ENCODE measurements at places on chromosomes 12 and 14. TPM values are rescaled to one million over a fixed set of nuclear protein-coding genes. Genes with fewer than 3 reads are reported as not detected.

AMIGO2 gene
- 32.1 TPM for total RNA-seq

GRCh38 chr14:106790189-106791036 is 1264.0 kb downstream of the TMEM121 start:
- no peak for DNase-seq

HCAR3 gene
- total RNA-seq, result 0.41 TPM

RPL10L gene
- not detected for total RNA-seq

DNA sequence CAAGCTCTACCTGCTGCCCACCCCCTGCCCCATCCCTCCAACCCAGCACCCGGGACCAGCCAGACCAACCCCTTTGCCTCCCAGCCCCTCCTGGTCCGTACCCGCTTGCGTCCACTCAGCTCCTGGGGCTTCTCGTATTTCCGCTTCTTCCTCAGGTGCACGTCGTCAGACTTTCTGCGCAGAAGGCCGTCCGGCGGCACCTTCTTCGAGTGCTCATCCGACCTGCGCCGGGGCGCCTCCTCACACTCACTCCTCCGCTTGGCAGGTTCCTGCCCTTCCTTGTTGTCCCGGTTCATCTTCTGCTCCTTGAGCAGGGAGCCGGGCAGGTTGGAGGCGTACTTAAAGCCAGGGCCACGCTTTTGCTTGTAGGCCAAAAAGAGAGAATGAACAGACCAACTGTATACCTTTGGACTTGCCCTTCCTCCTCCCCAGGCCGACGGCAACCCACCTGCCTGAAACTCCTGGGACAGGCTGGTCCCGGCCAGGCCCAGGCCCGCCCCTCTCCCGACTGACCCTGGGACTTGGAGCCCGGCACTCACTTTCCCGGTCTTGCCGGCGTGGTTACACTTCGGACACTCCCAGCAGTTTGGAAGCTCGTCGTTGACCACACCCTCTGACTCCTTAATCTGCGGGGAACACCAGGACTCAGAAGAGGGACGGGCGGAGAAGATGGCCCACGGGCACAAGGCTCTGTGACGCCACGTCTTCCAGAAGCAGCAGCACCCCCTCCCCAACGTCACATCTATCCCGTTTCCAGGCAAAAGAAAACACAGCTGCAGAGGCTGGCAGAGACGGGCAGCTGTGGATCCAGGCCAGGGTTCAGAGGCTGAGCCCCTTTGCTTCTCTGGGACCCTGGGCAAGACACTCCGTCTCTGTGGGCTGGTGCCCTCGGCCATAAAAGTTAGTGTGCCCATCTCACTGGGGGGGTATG is 44.3 kb downstream of the RNF34 start:
- DNase-seq, result no peak

- DNase-seq, result no peak
These were observed 36.0 kb upstream of the FAR2 start for GRCh38 chr12:29113101-29113500.

GRCh38 chr14:100323942-100324307 is 786 bp downstream of the SLC25A47 start:
- DNase-seq, result no peak

DNA sequence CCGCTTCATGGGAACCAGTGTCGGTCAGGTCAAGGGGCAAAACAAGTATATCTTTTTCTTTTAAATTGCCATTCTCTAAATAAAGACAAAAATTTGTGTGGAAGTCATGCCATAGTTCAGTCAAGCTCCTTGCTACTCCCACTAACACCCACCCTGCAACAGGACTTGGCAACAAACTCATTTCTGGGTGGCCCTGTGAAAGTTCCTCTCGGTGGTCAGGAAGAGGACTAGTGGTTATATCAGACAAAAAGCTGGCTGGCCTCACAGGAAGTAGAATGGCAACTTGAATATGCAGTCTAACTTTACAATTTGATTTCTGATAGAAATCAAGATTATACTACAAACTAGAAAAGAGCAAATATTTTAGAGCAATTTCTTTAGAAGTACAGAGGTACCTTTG is 11.2 kb downstream of the DHRS7 start:
- no peak for DNase-seq

KRT79 gene
- not detected for total RNA-seq

TAS2R42 gene
- not detected for total RNA-seq

Data from thoracic aorta (tissue), 2 donors.